Left cardiac atrium (tissue), 4 donors: ENCODE measurements at places on chromosomes 6 and 20. TPM values are rescaled to one million over a fixed set of nuclear protein-coding genes. Genes with fewer than 3 reads are reported as not detected.

GRCh38 chr6:30981942-30982772 is 1.4 kb upstream of the MUC21 start:
- DNase-seq, result peak; percentile 48

The ATXN1 gene
- total RNA-seq, result 36.7 TPM

The ASCC3 gene
- 21.9 TPM for total RNA-seq

The MAP3K7 gene
- 17.1 TPM for total RNA-seq

GRCh38 chr6:53210811-53211210 is 62.2 kb upstream of the GCM1 start:
- DNase-seq, result no peak

The SLC35A1 gene
- 11.5 TPM for total RNA-seq

DNA sequence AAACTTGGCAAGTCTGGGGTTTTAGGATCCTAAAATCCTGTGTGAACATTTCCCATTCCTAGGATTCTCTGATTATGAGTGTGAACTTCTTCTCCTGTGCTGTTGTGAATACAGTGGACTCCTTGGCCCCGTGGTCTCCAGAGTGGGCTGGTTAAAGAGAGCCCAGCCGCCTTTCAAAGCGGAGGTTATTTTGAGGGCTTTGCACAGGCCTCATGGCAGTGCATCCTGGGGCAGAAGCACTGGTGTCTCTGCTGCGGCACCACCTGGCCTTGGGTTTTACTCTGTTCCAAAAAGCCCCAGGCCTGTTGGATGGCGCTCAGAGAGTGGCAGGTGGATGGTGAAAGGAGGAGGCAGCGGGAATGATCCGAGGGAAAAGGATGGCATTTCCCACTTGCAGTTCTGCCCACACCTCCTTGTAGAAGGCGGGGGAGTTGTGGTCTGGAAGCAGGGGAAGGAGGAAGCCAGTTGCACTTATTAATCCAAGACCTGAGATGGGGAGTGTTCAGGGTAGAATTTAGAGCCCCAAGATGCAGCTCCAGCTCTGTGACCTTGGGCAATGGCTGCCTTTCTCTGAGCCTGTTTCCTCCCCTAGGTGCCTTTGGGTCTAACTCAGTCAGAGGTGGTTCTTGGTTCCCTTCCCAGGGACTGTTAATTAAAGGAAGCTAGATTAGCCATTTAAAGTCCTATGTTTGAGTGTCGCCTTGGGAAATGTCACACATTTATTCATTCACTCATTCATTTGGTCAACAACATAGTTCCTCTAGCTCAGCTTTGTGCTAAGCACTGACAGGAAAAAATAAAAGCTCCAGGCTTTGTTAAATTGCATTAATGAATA is 22.4 kb downstream of the MMP24 start:
- DNase-seq, result no peak

DNA sequence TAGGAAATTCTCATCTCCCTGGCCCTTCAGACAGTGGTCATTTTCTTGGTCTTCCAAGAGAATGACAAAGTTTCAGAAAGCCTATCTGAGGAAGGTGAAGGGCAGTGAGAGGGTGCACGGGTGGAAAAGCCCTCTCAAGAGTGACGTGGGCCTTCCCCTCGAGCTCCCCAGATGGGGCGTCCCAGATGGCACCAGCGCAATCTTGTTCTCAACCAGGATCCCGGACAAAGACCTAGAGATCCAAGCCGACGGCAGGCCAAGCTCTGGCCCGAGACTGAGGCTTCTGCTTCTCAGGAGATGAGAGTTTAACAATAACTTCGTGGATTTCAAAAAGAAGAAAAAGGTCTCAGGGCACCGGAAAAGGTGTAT is 797 bp upstream of the ZNF133 start:
- DNase-seq, result peak; percentile 24

- DNase-seq, result no peak
Observed at GRCh38 chr20:54891907-54892306, 416.5 kb downstream of the DOK5 start.

DNA sequence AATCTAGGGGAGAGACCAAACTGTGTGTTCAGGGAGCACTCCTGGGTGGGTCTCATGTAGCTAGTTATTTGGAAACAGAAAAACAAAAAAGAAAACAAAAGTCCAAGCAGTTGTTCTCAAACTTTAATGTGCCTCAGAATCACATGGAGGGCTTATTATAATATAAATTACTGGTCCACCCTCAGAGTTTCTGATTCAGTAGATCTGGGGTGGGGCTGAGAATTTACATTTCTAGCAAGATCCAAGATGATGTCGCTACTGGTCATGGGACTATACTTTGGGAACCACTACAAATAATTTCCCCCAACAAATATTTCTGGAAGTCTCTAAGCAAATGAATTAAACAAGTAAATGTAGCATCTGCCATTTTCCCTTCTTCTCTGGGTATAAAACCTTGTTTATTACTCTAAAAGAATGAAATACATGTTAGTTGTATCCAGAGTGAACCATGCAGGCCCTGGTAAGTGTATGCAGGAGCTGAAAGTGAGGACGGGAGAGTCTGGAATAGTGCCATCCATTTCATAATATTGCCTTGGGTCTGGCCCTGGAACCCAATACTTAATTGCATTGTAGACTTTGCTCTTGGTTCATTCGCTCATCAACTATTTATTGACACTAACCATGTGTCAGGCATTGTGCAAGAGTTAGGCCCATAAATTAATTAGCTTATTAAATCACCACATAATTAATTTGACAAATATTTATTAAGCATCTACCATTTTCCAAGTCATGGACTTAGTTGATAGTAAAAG is 490.8 kb downstream of the EPM2A start:
- no peak for DNase-seq

DNA sequence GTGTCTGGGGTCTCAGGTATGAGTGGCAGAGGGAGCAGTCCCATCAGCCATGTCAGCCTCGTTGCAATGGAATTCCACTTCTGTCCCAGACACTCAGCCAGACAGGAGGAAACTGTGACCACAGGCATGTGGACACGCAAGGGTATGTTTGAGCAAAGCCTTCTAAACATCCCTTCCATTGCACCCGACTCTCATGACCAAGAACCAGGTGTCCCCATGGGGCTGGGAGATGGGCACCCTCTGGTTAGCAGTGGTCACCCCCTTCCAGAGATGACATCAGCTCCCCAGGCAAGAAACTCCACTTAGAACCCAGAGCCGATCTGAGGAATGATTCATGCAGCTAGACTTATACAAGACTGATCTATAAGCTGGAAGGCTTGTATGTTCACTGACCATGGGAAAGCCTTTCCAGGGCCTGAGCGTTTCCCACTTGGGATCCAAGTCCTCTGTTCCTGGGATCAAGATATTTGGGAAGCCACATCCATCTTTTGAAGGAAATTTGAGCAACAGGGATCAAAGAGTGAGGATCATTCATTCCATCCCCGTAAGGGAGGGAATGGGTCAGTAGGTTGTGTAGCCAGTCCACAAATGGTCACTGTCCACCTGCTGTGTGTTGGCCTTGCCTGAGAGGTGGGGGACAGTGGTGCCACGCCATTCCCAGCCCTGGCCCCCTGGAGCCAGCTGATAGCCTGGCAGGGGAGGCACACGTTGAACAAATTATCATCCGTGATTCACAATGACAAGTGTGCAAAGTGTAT is 3.9 kb upstream of the MRGBP start:
- no peak for DNase-seq

DNA sequence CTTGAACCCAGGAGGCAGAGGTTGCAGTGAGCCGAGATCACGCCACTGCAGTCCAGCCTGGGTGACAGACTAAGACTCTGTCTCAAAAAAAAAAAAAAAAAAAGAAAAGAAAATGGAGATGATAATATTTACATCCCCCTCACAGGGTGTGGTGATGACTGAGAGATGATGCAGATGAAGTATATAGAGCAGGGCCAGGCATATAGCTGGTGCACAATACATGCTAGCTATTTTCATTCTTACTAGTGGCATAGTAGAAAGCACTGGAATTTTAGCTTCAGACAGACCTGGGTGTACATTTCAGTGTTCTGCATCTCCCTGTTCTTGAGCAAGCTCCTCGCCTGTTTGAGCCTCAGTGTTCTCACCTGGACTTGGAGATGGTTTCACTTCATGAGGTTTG is 36.9 kb downstream of the CEBPB start:
- DNase-seq, result no peak

The MOCS1 gene
- total RNA-seq, result 29.4 TPM

DNA sequence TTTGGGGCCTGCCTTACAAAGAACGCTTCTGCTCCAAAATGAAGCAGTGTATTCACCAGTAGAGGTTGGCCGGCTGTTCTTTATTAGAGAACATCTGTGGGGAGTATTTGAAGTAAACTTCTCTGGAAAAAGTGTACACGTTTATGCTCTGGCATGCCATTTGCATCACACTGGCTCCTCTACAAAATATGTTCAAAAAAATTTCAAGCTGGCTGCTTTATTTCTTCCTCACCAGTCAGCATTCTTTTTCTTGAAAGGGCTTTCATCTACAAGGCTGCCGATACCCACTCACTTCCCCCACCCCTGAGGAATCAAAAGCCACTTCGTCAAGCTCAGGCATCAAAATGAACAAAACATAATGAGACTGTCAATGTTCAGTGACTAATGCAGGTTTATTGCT is 294.1 kb downstream of the TFAP2B start:
- DNase-seq, result no peak

The TRAPPC3L gene
- 0.24 TPM for total RNA-seq

- no peak for DNase-seq
Observed at GRCh38 chr6:96466147-96466863, 55.3 kb upstream of the UFL1 start.

The EDN1 gene
- 2.7 TPM for total RNA-seq

DNA sequence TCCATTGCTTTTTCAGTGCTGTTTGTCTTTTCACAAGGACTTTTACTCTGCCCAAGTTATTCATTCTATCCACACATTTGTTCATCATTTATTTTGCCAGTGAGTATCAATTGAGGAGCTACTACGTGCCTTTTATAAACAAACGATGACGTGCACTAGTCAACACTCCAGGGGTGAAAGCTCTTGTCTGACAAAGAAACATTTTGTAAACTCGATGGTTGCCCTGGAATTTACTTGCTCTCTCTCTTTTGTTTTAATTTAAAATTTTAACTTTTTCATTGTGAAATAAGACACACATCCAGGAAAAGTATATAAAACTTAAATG is 8.3 kb upstream of the MRPS18A start:
- DNase-seq, result no peak

DNA sequence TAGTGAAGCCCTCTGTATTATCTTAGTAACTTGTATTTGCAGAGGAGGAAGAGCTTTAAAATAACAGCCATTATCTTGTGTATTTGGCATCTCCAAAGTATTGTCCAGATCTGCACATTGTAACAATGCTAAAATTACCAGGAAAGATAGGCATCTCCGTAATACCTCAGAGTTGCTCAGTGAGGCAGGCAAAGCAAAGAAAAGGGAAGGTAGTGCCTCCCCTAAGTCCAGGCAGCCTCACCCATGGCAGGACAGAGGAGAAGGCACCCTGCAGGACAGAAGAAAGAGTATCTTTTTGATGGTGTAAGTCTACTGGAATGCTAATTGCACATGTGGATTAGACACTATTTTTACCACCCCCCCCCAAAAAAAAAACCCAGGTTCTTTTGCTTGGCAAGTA is 13.6 kb upstream of the SSTR4 start:
- no peak for DNase-seq

DNA sequence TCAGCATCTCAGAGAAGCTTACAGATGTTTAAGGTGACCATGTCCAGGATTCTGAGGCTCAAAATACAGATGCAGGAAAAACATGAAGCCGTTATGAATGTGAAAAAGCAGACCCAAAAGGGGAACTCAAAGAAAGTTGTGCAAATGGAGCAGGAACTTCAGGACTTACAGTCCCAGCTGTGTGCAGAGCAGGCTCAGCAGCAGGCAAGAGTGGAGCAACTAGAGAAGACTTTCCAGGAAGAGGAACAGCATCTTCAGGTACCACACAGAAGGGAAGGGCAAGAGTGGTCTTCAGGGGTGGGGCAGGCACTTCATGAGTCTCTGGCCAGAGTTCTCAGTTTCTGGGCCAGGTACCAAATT is 15.2 kb downstream of the RNF8 start:
- DNase-seq, result no peak

- DNase-seq, result peak; percentile 65
Observed at GRCh38 chr20:50464026-50464724, 46.0 kb upstream of the PTPN1 start.

GRCh38 chr6:18151801-18152200 is 3.1 kb downstream of the TPMT start:
- no peak for DNase-seq

DNA sequence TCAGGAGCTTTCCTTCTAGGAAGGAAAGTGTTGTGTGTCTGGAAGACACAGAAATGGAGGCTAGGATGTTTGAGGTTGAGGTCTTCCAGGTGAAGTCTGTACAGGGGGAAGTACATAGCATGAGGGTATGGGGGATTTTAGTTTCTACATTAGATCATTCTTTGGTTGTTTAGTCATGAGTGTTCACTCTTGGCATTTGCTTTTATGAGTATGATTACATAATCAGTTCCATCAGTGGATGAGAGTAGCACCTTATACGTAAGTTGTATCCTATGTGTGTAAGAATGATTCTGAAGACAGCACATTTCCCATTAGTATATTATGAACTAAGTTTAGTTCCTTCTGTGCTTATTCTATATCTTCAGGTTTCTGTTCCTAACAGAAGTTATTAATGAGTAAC is 1.9 kb downstream of the CDYL start:
- no peak for DNase-seq

DNA sequence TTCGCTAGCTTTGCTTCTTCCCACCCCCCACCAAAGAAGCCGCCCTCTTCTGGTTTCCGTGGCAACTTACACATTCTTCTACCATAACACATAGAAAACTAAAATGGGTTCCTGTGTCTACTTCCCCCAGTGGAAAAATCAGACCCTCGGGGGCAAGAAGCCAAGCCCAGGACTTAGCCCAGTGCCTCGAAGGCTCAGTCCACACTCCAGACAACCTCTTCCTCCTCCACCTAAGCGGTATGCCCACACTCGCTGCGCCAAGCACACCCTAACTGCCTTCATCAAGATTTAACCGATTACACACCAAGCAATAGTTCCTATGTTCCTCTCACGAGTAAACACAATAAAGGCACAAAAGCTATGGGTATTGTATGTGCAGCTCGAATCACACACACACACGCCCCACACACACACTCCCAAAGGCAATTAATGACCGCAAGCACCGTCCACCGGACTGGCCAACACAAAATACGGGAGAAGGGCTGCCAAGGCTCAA is 537 bp downstream of the PPIL4 start:
- peak; percentile 53 for DNase-seq

DNA sequence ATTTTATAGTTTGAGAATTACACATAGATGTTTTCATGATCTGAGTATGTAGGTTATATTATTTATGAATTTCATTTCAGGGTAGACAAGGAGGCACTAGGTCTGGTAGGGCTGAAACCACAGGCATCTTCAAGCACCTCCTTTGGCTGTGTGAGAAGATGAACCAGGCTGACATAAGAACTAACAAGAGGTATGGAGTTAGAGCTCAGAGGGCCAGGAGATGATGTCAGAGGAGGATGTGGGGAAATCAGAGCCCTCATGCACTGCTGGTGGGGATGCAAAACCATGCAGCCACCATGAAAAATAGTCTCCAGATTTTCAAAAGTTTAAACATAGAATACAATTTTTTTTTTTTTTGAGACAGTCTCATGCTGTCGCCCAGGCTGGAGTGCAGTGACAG is 13.6 kb upstream of the RIPOR3 start:
- no peak for DNase-seq
